ENCODE measurements at places on chromosomes 3 and 15.

- DNase-seq: no peak
These were observed 510.8 kb downstream of the PLOD2 start for GRCh38 chr3:145650170-145650569.

DNA sequence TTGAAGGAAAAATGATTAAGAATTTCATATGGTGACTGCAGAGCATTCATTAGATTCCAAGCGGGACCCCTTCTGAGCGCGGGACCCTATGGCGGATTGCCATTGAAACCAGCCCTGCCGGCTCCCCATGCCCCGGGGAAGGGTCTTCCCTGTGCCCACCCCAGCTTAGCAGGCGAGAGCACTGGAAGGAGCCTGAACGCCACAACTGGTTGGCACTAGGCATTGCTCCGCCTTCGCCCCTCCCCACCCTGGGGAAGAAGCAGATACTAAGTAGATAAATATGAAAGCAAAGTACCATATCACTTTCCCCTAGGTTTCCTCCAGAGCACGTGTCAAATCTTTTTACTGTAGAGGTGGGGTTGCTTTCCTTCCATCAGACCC lies 70.7 kb downstream of the CYP19A1 start:
- DNase-seq: no peak

DNA sequence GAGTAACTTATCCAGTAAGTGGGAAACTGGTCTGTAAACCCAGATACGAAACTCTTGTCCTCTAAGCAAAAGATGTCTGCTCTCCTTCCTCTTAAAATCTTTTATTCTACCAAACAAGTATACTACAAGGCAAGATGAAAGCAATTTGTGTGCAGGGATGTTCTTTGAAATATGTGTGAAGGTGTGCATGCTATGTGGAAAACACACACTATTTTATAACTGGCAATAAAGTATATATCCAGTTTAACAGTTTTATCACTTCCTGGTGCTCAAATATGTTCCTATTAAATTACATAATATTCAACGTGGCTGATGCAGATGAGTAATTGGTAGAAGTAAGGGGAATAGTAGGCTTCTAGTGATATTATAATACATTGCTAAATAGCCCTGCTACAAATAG lies 566.5 kb downstream of the ROBO2 start:
- no peak for DNase-seq

- no peak for DNase-seq
These were observed 23.1 kb downstream of the TNK2 start for GRCh38 chr3:195885036-195885891.

GRCh38 chr15:80509800-80510199 lies 105.6 kb downstream of the ARNT2 start:
- DNase-seq: no peak

DNA sequence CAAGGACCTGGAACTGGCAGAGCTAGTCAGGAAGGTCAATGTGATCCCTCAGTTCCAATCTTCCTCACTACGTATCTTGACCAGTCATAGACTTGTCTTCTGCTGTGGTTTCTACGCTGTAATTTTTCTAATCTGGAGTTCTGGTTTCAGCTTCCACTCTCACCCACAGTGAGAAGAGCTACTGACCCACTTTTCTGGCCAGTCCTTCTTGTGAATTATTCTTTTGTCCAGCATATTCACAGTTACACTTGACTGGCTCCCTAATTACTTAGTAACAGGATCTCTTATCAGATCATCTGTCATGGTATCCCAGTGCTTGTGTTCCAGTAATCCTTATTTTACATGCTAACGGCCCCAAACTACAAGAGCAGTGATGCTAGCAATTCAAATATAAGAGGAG lies 72.4 kb upstream of the MME start:
- no peak for DNase-seq

GRCh38 chr15:62279041-62279440 lies 114.0 kb upstream of the C2CD4B start:
- DNase-seq: no peak

- DNase-seq: no peak
These were observed 715.6 kb downstream of the ROBO1 start for GRCh38 chr3:79052054-79052681.

GRCh38 chr15:62406305-62406891 lies 241.3 kb upstream of the C2CD4B start:
- no peak for DNase-seq

- DNase-seq: no peak
These were observed 486.2 kb downstream of the IGSF11 start for GRCh38 chr3:118548434-118548833.

DNA sequence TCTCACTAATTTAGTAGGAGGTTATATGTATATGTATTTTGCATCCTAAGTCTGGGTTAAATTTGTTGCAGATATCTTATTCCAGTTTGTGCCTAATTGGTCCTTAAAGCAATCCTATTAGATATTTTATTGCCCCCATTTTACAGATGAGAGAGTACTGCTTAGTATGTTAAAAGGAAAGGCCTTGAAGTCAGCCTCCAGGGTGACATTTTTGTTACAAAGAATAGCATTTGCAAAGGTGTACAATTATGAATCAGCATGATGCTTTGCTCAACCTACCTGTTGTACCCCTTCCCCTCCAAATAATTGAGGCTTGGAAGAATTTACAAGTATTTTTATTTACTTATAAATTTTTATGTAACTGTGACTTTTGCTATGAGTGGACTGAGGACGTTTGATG lies 14.0 kb downstream of the STT3B start:
- DNase-seq: no peak

- DNase-seq: no peak
These were observed 26.6 kb upstream of the TRIM42 start for GRCh38 chr3:140651287-140651686.

- DNase-seq: peak; percentile 53
These were observed 267.5 kb upstream of the CHRM5 start for GRCh38 chr15:33700695-33701303.

DNA sequence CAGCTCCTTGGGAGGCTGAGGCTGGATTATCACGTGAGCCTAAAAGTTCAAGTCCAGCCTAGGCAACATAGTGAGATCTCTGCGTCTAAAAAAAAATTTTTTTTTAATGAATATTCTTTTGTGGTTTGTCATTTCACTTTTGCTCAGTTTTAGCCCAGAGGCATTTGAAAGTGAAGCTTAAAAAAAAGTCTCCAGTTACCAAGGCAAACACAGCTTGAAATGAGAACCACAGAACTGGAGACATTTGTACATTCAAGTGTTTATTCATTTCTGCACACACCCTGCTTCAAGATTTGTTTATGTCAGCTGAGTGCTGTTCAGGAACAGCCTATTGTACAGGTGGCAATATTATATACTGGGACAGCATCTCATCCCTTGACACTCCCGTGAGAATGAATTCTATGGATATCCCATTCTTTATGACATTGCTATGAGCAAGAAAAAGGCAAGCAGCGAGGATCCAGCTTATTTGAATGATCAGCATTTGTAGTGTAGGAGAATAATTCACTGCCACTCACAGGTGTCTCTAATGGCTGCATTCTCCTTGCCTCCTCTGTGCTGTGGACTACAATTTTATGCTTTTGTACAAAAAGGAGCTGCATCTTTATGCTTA lies 444.8 kb upstream of the GRM7 start:
- no peak for DNase-seq

DNA sequence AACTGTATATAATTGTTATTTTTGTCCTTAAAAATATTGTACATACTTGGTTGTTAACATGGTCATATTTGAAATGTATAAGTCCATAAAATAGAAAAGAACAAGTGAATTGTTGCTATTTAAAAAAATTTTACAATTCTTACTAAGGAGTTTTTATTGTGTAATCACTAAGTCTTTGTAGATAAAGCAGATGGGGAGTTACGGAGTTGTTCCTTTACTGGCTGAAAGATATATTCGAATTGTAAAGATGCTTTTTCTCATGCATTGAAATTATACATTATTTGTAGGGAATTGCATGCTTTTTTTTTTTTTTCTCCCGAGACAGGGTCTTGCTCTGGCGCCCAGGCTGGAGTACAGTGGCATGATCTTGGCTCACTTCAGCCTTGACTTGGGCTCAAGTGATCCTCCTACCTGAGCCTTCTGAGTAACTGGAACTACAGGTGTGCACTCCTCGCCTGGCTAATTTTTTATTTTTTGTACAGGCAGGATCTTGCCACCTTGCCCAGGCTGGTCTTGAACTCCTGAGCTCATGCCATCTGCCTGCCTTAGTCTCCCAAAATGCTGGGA lies 10.7 kb downstream of the NFKBIZ start:
- DNase-seq: no peak

GRCh38 chr3:66912306-66912705 lies 85.8 kb upstream of the KBTBD8 start:
- no peak for DNase-seq

DNA sequence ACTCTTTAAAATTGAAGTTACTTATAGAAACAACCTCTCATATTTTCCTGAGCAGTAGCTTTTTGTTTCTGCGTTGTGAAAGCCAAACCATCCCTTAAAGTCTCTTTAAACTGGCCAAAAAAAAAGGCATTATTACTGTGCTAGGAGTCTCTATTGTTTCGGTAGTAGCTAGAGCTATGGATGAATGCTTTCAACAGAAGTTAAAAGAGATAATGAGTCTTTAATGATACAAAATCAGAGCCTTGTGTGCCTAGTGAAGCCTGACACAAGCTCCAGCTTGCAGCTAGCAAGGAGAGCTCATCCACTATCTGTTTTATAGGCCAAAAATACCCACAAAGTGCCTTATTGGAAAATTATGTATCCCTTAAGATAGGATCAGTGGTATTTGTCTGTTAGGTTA lies 360.4 kb upstream of the CDIN1 start:
- no peak for DNase-seq

DNA sequence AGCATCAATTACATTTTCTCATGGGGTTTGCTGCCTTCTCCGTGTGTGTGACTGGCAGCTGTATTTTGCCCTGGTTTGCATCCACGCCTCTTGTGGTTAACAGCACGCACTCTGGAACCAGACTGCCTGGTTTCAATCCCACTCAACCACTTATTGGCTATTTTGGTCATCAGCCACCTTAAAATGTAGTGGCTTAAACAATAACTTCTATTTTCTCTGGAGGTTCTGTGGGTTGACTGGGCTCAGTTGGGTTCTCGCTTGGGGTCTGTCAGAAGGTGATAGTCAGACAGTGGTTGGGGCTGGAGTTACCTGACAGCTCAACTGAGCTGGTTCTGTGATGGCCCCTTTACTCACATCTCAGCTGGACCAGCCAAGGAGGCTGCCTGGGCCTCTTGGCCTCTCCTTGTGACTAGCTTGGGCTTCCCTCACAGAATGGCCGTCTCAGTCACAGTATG lies 36.8 kb downstream of the EHD4 start:
- peak; percentile 18 for DNase-seq

DNA sequence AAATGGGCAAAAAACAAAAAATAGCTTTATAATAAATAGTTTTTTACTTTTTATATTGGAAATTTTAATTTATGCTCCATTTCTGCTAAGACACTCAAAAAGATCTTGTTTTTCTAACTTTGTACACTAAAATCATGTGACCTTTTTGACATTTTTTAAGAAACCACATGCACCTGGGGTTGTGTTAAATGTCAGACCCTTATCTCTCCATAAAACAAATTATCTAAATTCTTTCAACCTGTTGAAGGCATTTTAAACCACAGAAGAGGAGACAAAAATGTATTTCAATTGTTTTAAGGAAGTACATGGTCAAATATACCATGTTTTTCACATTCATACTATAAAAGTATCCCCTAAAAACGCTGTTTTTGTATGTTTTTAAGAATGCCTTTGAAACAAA lies 29.2 kb downstream of the IFT80 start:
- DNase-seq: no peak

DNA sequence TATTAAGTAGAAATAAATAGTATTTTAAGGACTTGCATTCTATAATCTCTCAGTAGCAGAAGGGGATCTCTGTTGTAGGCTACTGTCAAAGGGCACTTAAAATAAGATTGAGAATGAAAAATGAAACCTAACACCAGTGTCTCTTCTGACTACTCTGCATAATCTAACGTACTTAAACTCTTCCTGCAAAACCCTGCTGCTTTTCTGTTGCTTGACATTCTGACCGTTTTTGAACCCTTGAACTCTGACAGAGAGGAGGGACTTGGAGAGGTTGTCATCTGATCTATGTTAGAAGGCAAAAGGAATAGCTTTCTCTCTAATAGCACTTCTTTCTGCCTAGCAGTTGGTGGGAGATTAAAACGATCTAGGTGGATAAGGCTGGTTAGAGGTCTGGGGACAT lies 204.6 kb downstream of the ZIC1 start:
- no peak for DNase-seq

All from stimulated activated CD4-positive, alpha-beta T cell treated with anti-CD3 and anti-CD28 coated beads, Interleukin-4, amount 100 ng/mL, for 48 hours (primary cell).